ENCODE measurements at places on chromosomes 5 and 9. TPM values are rescaled to one million over a fixed set of nuclear protein-coding genes. Genes with fewer than 3 reads are reported as not detected.

GRCh38 chr9:131323629-131324028, 34.1 kb downstream of the PLPP7 start:
- no peaks in the 10 kb centered on the region for H3K4me1 ChIP-seq
- no peaks in the 10 kb centered on the region for H3K36me3 ChIP-seq
- H3K4me3 ChIP-seq, result no peak overlapping the region

- peak overlapping the region; percentile 94 for H3K4me3 ChIP-seq
- peaks cover 16% of the 10 kb centered on the region for H3K4me1 ChIP-seq
- peak overlapping the region; percentile 98 for H3K27ac ChIP-seq
- H3K27me3 ChIP-seq, result no peaks in the 10 kb centered on the region
- no peak for DNase-seq
- H3K36me3 ChIP-seq, result no peaks in the 10 kb centered on the region
These were observed 707 bp upstream of the ZFYVE16 start for GRCh38 chr5:80406980-80407734.

The MEIKIN gene
- total RNA-seq, result 2.8 TPM

The ZDHHC11B gene
- total RNA-seq, result 1.1 TPM

DNA sequence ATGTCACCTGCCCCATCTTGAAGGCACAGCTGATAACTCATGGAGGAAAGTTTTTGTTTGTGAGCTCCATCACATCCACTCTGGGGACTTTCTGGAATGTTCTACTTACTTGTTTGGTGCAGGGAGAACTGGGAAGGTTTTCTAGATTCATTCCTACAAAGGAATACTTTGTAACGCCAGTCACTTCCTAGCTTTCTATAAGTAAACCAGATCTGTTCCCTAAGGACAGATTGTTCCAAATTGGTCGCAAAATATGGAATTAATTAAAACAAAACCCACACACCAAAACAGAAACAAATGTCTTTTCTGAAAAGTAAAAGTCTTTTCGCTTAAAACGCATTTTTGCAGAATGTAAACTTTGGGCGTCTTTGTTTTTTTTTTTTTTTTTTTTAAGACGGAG, 167.6 kb downstream of the PDZD2 start:
- no peak overlapping the region for H3K4me3 ChIP-seq
- no peak for DNase-seq
- H3K36me3 ChIP-seq, result no peaks in the 10 kb centered on the region
- no peak overlapping the region for H3K27ac ChIP-seq
- no peaks in the 10 kb centered on the region for H3K4me1 ChIP-seq

DNA sequence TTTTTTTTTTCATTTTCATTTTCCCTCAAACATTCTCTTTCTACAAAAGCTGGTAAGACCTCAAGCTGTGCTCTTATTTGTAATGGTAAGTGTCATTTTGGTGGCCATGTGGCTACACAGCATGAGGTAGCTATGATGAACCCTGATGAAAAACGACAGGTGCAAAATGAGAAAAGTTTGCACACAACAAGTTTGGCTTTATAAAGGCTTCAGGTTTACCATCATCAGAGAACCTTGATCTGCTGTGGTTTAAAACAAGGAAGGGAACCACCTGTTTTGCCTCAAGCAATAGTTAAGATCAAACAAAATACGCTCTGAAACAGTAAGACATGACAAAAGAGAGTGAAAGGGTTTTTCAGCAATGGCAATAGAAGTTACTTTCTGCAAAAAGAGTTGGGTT, 1124.6 kb upstream of the ACO1 start:
- peaks cover 3% of the 10 kb centered on the region for H3K36me3 ChIP-seq
- no peaks in the 10 kb centered on the region for H3K27me3 ChIP-seq
- DNase-seq, result peak; percentile 42
- peak overlapping the region; percentile 93 for H3K27ac ChIP-seq
- peaks cover 17% of the 10 kb centered on the region for H3K4me1 ChIP-seq

- no peaks in the 10 kb centered on the region for H3K36me3 ChIP-seq
- peaks cover 2% of the 10 kb centered on the region for H3K4me1 ChIP-seq
- no peak overlapping the region for H3K27ac ChIP-seq
- H3K27me3 ChIP-seq, result no peaks in the 10 kb centered on the region
- DNase-seq, result no peak
These were observed 780.0 kb downstream of the SEMA5A start for GRCh38 chr5:8765886-8766285.

DNA sequence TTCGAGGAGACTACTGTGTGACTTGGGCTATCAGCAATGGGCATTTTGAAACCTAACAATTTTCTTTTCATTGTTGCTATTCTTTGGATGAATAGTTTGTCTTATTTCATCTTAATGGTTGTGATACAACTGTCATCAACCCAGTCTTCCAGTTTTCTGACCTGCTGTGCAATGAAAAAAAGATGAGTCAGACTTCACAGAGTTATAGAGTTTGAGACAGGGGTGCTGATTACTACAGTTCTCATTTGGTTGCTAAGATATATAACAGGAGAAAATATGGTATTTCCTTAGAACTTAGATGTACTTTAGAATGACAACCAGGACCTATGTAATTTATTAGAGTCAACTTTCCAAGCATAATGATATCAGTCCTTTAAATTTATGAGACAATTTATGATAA, 564.4 kb upstream of the NUDT12 start:
- no peak overlapping the region for H3K4me3 ChIP-seq
- no peaks in the 10 kb centered on the region for H3K36me3 ChIP-seq
- H3K27me3 ChIP-seq, result no peaks in the 10 kb centered on the region
- no peak for DNase-seq
- H3K27ac ChIP-seq, result no peak overlapping the region
- H3K4me1 ChIP-seq, result no peaks in the 10 kb centered on the region

GRCh38 chr9:37476930-37477329, 8.8 kb upstream of the POLR1E start:
- H3K4me3 ChIP-seq, result no peak overlapping the region
- peaks cover 14% of the 10 kb centered on the region for H3K27me3 ChIP-seq
- peaks cover 2% of the 10 kb centered on the region for H3K36me3 ChIP-seq
- peaks cover 6% of the 10 kb centered on the region for H3K4me1 ChIP-seq

DNA sequence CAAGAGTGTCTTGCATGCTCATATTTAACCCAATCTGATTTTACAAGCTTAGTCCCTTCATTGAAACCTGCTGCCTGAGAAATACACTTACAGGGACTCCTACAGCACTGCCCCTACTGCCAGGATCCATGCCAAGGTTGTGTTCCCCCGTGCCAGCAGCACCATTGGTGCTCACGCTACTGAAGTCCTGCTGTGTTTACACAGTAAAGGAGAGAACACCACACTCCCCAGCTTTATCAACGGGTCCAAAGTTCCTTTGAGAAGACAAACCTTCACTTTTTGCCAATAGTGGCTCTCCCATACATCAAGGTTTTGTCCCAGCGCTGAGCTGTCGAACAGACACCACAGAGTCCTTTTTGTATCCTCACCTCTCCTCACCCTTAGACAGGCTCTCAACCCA, 155.1 kb upstream of the WWC1 start:
- peaks cover 1% of the 10 kb centered on the region for H3K27me3 ChIP-seq
- H3K4me3 ChIP-seq, result no peak overlapping the region
- no peaks in the 10 kb centered on the region for H3K36me3 ChIP-seq
- no peak for DNase-seq
- H3K27ac ChIP-seq, result no peak overlapping the region

DNA sequence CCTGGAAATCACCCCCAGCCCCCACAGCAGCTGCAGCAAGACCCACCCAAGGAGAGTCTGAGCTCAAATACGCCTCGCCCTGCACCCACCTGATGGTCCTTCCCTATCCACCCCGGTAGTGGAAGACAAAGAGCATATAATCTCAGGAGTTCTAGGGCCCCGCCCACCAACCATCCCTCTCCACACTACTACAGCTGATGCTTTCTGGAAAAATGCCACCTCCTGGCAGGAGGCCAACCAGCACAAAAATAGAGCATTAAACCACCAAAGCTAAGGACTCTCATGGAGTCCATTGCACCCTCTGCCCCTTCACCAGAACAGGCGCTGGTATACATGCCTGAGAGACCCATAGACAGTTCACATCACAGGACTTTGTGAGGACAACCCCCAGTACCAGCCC, 22.5 kb upstream of the NIPSNAP3A start:
- H3K4me3 ChIP-seq, result no peak overlapping the region
- no peak overlapping the region for H3K27ac ChIP-seq
- H3K27me3 ChIP-seq, result no peaks in the 10 kb centered on the region
- H3K4me1 ChIP-seq, result no peaks in the 10 kb centered on the region
- H3K36me3 ChIP-seq, result peaks cover 29% of the 10 kb centered on the region

The SHC3 gene
- 0.42 TPM for total RNA-seq

DNA sequence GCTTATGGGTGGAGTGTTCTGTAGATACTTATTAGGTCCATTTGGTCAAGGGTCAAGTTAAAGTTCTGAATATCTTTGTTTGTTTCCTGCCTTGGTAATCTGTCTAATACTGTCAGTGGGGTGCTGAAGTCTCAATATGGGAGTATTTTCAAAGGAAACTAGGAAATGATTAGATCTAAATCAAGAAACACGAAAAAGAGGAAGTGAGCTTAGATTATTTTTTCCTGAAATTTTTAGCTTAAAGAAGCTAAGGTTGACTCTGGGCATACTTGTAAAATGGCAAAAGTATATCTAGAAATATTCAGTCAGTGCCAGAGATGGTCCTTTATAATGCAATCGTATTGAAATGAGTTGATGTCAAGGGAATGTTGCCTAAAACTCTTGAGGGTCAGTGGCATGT, 313.5 kb downstream of the ICE1 start:
- H3K27me3 ChIP-seq, result peaks cover 15% of the 10 kb centered on the region
- no peaks in the 10 kb centered on the region for H3K4me1 ChIP-seq
- H3K27ac ChIP-seq, result no peak overlapping the region
- H3K4me3 ChIP-seq, result no peak overlapping the region
- H3K36me3 ChIP-seq, result no peaks in the 10 kb centered on the region
- DNase-seq, result no peak

All from naive thymus-derived CD8-positive, alpha-beta T cell (primary cell).